ELR (cell line): ENCODE measurements at places on chromosomes 4 and X.
A peak's percentile ranks its signal among the peaks of the same experiment; 100 is the strongest.

DNA sequence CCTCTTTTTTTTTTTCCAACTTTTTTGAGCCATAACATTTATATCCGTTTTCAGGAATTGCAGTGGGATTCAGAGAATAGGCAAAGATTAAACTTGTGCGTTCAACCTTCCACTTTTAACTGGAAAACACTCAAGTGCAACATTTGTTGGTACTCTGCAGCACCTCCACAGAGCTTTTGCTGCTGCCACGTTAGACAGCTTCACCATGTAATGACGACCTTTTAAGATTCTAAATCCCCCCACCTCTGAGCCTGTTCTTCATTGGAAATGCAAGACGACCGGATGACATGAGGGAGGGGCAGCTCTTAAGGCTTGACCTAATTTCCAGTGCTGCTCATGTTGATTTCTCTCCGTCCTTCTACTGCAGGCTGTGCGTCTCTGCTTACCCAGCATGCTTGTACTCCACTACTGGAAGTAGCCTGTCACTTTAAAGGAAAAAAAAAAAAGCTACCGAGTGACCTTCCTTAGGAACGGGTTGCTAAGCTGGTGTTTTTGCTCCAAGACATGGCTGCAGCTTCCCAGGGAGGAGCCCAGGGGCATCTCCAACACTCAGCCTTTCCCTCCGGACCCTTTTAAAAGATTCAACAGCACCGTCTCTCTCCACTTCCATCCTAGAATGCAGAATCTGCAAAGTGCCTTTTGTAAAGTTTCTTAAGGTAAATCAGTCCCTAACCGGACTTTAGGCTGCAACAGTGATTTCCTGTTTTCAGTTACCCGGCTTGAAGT is at the start of gene CC2D2A:
Gene CC2D2A, plus strand, starts transcription at position 481 of the 726 bp plus-strand sequence. CDS start 6,051 bp downstream, outside the sequence.
- peak; percentile 64 for DNase-seq

- no peak for DNase-seq
These were observed 140.1 kb upstream of the SMIM31 start for GRCh38 chr4:164613792-164614191.

- DNase-seq = no peak
These were observed 220.7 kb upstream of the CNKSR2 start for GRCh38 chrX:21153503-21153902.

DNA sequence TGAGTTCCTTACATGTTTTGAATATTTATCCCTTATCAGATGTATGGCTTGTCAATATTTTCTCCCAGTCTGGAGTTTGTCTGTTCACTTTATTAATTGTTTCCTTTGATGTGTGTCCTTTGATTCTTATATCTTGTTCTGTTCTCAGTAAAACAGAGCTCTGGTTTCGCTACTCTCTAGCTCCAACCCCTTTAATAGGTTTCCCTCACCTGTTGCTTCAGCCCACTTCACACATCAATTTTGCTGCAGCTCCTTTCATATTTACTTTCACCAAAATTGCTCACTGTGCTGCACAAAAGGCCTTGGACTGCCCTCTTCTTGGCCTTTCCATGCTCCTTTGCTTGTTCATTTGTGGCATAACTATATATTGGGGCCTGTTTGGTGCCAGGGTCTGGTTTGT is 85.1 kb downstream of the CFAP299 start:
- no peak for DNase-seq

- no peak for DNase-seq
These were observed 878.3 kb downstream of the FSTL5 start for GRCh38 chr4:161285461-161285860.

- no peak for DNase-seq
These were observed 38.8 kb downstream of the SEPTIN6 start for GRCh38 chrX:119654112-119654531.

DNA sequence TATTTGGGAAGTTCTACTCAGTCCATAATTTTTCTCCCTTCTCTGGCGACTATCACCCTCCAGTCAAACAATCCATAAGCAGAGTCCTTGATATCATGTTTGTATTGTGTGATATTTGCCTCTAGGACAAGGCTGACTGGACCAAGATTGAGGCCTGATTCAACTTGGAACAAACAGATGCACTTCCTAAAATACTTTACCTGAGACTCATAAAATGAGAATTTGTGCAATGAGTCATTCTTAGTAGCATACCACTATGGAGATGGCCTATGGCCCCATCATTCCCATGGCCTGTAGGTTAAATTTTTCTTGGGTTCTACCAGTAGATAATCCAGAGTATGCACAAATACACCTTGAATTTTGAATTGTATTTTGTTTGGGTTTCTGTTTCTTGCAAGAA is 74.2 kb upstream of the DMD start:
- no peak for DNase-seq

GRCh38 chr4:16070203-16070602 is 13.6 kb downstream of the PROM1 start:
- no peak for DNase-seq

DNA sequence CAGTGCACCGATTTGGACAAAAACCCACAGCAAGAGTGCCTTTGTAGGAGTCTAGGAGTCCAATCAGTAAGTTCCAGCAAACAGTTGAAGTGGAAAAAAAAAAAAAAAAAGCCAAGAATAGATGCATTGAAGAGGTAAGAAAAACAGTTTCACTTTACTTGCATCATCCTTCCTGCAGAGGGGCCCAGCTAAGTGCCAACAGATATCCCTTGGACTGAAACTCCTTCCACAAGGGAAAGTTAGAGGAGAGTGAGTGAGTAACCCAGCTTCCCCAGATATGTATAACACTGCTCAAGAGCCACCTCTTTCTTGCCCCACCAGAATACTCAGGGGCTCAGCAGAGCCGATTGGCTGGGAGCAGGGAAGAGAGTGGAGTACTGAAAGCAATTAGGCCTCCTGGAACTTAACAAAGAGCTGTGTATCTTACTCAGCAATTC is 617.7 kb upstream of the SMIM31 start:
- DNase-seq = peak; percentile 3

DNA sequence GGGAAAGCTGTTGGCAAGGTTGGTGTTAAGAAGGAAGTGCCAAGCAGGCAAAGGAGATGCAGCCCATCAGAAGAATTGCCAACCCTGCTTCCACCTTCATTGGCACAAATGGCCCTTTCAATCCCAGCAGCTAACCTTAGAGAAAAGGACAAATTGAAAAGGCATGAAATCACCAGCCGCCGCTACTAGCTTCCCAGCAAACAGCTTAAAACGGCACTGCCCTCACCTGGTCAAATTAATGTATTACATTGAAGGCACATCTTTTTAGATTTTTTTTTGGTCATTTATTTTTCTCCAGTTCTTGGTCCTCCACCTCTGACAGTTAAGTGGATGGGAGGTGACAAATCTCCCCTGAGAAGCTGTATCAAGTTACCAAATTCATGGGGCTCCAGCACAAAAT is 51.0 kb upstream of the NHSL2 start:
- peak; percentile 54 for DNase-seq

GRCh38 chrX:150044556-150044955 is 106.3 kb upstream of the EOLA2 start:
- peak; percentile 52 for DNase-seq

DNA sequence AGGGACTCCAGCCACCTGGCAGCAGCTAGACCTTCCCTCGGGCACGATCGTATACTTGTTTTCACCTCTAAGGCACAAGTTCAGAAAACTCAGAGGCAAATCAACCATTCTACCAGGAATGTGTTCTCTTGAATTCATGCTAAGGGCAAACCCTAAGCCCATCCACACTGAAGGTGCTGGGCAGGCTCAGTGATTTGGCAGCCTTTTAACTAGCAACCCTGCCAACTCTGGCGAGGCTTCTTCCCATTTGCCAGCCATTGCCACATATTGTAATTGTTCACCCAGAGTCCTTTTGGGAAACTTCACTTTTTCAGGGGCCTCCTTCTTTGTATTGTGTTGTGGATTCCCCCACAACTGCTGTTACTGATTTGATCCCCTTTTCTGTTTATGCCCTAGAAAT is 298.6 kb upstream of the LDB2 start:
- DNase-seq = no peak

DNA sequence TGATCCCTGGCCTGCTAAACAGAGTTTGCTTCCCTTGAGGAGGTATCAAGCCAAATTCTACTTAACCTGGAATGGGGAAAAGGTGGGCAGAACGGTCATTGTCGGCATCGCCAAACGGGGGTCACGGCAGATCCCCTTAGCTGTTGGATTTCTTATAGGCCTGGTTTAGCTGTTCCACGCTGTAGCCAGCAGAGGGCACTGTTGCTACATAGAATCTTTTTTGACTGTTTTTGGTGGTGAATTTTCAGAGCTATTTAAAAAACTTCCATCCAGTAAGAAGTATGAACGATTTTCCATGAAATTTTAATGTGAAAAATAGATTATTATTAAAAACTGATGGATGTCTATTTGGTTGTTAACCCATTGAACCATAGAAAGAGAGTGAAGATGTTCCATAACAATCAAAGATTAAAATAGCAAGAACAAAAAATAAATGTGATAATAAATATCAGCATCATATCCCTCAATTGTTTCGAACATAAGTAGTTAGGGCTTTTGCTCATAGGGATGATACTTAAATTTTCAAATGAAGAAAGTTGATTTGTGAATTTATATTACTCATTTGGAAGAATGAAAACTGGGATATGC is 56.6 kb downstream of the LINC00632 start:
- DNase-seq = peak; percentile 62

DNA sequence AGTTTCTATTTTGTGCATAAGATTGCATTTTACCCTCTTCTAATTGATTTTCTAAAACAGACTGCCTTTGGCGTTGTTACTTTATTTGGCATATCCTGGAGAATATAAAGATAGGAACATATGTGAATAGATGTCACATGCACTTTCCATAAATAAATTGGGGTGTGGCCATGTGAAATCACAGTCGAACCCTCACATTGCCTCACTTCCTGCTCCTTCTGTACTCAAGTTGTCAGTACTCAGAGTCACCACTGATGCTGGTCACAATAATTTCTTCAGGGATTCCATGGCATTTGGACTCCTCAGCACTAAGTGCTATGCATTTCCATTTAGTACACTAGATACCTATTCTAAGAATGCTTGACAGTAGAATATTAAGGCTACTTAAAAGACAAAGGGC is 1.4 kb upstream of the EMCN start:
- no peak for DNase-seq

GRCh38 chr4:174429701-174430410 is 92.4 kb downstream of the HPGD start:
- no peak for DNase-seq

GRCh38 chrX:153687121-153688039 is at the start of gene SLC6A8:
Gene SLC6A8 (plus strand): TSS chrX:153687926. CDS start chrX:153688575, 649 bp downstream.
- peak; percentile 72 for DNase-seq

GRCh38 chrX:139058831-139059495 is 347.4 kb upstream of the FGF13 start:
- peak; percentile 45 for DNase-seq

DNA sequence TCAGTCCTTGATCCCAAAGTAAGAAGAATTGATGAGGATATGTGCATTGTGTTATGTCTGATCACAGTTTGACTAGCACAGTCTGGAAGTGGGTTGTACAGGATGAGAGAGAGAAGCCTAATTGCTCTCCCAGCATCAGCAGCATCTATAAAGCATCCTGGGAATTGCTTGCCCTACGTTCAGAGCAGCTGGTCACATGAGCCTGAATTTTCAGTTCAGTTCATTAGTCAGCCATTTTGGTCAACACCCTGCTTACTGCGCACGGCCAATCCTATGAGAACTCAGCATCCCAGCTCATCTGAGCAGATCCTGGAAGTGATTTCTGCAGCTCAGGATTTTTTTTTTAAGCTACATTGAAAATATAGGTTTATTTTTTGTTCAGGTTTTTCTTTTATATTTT is at the start of gene RUFY3:
Gene RUFY3, plus strand, starts transcription at position 218 of the 400 bp plus-strand sequence. CDS start 610 bp downstream, outside the sequence.
- peak; percentile 92 for DNase-seq

DNA sequence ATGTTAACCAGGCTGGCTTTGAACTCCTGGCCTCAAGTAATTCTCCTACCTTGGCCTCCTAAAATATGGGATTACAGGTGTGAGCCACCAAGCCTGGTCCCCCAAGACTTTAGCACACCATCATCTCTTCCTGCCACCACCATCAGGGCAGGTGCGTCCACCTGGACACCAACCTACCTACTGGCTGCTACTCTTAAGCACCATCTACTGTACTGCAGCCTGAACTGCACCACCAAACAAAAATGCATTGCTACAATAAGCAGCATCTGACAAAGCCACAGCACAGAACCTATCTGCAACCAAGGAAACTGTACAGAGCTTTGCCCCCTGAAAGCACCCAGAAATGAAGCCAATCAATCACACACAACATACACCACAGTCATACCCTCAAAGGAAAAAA is 139.7 kb downstream of the EFHC2 start:
- no peak for DNase-seq

- DNase-seq = peak; percentile 59
These were observed 10.0 kb downstream of the QRFPR start for GRCh38 chr4:121370729-121371325.
